ENCODE measurements at places on chromosomes 2 and 18. TPM values are rescaled to one million over a fixed set of nuclear protein-coding genes. Genes with fewer than 3 reads are reported as not detected.

GRCh38 chr18:62925031-62925688 is 209.8 kb downstream of the PHLPP1 start:
- no peak for DNase-seq
- H3K27ac ChIP-seq: no peak overlapping the region
- peaks cover 4% of the 10 kb centered on the region for H3K4me1 ChIP-seq
- peaks cover 5% of the 10 kb centered on the region for H3K36me3 ChIP-seq

DNA sequence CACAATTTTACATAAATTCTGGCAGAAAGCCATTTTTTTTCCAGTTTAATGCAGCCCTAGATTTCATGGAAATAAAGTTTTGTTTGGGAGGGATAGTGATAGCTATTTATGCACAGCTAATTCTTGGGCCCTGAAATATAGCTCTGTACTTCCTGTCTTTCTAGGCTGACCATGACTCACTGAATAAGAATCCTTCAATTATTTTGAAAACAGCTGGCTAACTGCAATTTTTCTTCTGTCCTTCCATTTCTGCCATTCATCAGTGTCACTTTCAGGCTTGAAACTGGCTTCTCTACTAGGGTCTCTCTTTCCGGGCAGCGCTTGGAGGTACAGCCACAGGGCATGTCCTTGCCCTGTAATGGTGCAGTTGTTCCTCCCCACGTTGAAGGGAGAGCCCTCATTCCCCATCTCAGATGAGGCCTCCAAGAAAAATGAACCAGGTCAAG is 97.1 kb upstream of the TMEM178A start:
- DNase-seq: no peak
- H3K27me3 ChIP-seq: no peaks in the 10 kb centered on the region
- peak overlapping the region; percentile 62 for H3K27ac ChIP-seq

- no peak overlapping the region for H3K27ac ChIP-seq
- H3K4me3 ChIP-seq: no peak overlapping the region
- H3K36me3 ChIP-seq: no peaks in the 10 kb centered on the region
These were observed 7.5 kb downstream of the DPYSL5 start for GRCh38 chr2:26855466-26855865.

GRCh38 chr2:53437371-53437770 is 330.2 kb upstream of the CHAC2 start:
- no peaks in the 10 kb centered on the region for H3K36me3 ChIP-seq
- DNase-seq: no peak
- H3K4me3 ChIP-seq: no peak overlapping the region

GRCh38 chr18:43952398-43952797 is 675.1 kb upstream of the SYT4 start:
- no peak for DNase-seq
- peaks cover 9% of the 10 kb centered on the region for H3K4me1 ChIP-seq
- no peaks in the 10 kb centered on the region for H3K36me3 ChIP-seq
- no peak overlapping the region for H3K4me3 ChIP-seq
- no peak overlapping the region for H3K27ac ChIP-seq
- no peaks in the 10 kb centered on the region for H3K27me3 ChIP-seq

GKN2 gene
- total RNA-seq: not detected

Data from esophagus muscularis mucosa (tissue), 4 donors.